Osteocyte (in vitro differentiated cells): ENCODE measurements at places on chromosomes 1 and 21.

- no peak for DNase-seq
These were observed 42.5 kb upstream of the DISC1 start for GRCh38 chr1:231584117-231584516.

GRCh38 chr1:80441664-80442063 is 1359.1 kb upstream of the ADGRL2 start:
- DNase-seq, result no peak

DNA sequence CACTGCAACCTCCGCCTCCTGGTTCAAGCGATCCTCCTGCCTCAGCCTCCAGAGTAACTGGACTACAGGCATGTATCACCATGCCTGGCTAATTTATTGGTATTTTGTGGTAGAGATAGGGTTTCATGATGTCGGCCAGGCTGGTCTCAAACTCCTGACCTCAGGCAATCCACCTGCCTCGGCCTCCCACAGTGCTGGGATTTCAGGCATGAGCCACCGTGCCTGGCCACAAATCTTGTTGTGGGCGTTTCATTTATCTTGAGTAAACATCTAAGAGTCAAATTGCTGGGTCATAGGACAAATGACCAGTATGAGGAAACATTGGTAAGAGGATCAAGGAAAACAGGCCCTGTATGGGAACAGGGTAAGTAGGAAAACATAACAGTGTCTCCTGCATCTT is 17.9 kb downstream of the TMEM200B start:
- peak; percentile 23 for DNase-seq

DNA sequence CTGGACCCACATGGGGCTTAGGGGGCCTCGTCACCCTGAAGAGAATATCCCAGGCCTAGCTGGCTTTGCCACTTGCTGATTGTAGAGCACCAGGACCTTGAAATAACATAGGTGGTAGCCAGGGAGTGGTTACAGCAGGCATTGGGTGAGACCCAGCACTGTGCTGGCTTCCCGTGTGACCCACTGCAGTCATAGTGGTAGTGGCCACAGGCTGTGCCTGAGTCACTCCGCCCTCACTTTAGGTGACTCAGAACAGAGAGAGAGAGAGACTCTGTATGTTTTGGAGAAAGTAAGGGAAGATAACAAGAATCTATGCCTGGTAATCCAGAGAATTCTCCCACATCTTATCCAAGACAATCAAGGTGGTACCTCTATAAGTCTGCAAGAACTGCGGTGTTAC is 98.7 kb upstream of the LHX8 start:
- no peak for DNase-seq

- DNase-seq, result no peak
These were observed 30.7 kb downstream of the NOL9 start for GRCh38 chr1:6523566-6523965.

- DNase-seq, result no peak
These were observed 2.1 kb downstream of the SETDB1 start for GRCh38 chr1:150928286-150928685.

GRCh38 chr1:19445417-19446342 is 39.7 kb downstream of the CAPZB start:
- DNase-seq, result no peak

DNA sequence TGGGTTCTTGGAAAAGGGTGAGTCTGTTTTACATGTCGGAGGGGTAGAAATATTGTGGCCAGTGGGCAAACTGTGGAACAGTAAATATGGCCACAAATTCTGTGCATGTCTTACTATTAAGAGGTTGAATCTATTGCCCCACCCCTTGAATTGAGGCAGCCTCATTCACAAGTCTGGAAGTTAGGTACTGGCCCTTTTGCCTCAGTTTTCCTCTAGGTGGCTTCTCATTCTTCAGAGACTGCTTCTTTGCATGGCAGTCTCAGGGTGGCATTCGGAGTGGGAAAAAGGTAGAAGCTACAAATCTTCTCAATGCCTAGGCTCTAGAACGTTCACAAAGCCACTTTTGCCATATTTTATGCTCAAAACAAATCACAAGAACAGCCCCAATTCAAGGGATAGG is 57.2 kb downstream of the SLC9C2 start:
- DNase-seq, result no peak

- no peak for DNase-seq
These were observed 19.4 kb downstream of the ABCG1 start for GRCh38 chr21:42238185-42238934.

GRCh38 chr1:210800301-210800700 is 333.6 kb downstream of the KCNH1 start:
- no peak for DNase-seq

GRCh38 chr21:37337831-37338230 is 28.7 kb upstream of the DYRK1A start:
- no peak for DNase-seq

- no peak for DNase-seq
These were observed 55.4 kb downstream of the ALPL start for GRCh38 chr1:21564521-21565095.
